ENCODE measurements at places on chromosomes 7 and 10.

GRCh38 chr10:89793649-89794254 lies 92.4 kb downstream of the KIF20B start:
- DNase-seq: peak; percentile 56

- no peak for DNase-seq
Measured at GRCh38 chr10:84292502-84292901, 35.9 kb upstream of the CCSER2 start.

DNA sequence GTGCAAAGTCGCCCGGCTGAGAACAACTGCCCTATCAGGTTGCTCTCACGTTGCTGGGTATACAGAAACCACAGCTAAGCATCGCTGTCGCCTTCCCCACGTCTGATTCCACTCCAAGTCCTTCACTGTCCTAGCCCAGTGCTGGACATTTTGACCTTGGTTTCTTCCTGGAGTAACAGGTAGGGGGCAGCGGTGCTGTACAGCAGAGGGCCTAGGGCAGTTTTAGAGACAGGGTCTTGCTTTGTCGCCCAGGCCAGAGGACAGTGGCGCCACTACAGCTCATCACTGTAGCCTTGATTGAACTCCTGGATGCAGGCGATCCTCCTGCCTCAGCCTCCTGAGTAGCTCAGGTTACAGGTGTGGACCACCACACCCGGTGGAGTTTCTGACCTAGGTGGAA lies 2.6 kb downstream of the CLDN15 start:
- DNase-seq: peak; percentile 67

GRCh38 chr7:73810998-73811360 lies 19.8 kb upstream of the CLDN4 start:
- DNase-seq: no peak

DNA sequence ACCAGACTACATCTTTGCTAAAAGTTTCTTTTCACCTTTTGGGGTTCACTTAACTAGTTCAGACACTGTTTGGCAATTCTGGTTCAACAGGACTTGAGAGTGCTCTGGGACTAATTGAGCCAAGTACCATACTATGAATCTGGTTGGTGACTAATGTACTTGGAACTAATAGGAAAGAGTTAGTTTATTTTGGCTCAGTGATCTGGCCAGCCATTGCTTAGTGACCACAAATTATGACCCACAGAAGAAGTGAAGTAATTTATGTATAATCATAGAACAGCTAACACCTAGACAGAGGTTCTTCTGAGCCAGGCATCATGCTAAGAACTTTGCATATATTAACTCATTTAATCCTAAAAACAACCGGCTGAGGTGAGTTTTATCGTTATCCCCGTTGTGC lies 126.5 kb upstream of the JCAD start:
- DNase-seq: no peak

- no peak for DNase-seq
Measured at GRCh38 chr7:11410656-11411644, 421.0 kb downstream of the THSD7A start.

DNA sequence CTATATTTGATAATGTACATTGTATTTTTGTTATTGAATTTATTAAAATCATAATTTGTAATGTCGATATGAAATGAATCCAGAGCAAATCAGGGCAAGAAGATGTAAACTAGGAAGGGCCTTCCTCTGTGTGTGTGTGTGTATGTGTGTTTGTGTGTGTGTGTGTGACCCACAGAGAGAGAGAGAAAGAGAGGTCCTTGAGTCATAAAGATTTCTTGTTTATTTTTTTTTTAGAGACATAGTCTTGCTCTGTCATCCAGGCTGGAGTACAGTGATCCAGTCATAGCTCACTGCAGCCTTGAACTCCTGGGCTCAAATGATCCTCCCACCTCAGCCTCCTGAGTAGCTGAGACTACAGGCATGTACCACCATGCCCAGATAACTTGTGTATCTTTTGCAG lies 50.7 kb downstream of the INPP5F start:
- no peak for DNase-seq

DNA sequence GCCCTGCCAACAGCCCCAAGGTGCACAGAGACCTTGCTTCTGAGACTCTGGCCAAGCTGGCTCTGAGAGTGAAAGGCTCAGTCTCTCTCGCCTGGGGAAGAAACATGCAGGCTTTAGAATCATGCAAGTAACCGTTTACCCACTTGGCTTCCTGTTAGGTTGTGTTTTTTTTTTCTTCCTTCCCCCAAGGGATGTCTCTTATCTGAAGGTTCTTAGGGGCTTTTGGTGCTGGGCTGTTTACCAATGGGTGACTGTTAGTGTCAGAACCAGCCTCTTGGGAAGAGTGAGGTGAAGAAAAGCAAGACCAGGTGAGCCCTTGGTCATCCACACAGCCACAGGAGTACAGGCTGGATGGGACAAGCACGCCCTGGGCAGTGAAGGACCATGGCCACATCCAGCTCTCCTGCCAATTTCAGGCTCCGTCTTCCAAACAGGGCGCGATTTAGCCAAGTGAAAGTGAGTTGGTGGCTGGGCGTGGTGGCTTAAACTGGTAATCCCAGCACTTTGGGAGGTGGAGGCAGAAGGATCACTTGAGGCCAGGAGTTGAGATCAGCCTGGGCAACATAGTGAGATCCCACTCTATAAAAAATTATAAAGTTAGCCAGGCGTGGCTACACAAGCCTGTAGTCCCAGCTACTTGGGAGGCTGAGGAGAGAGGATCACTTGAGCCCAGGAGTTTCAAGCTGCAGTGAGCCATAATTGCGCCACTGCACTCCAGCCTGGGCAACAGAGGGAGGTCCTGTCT lies 76.3 kb upstream of the CUX1 start:
- no peak for DNase-seq

- no peak for DNase-seq
Measured at GRCh38 chr7:2112261-2113198, 120.2 kb downstream of the MAD1L1 start.

- DNase-seq: no peak
Measured at GRCh38 chr7:106657085-106657991, 3.6 kb downstream of the CCDC71L start.

GRCh38 chr7:18655506-18655905 lies 160.0 kb downstream of the HDAC9 start:
- DNase-seq: no peak

DNA sequence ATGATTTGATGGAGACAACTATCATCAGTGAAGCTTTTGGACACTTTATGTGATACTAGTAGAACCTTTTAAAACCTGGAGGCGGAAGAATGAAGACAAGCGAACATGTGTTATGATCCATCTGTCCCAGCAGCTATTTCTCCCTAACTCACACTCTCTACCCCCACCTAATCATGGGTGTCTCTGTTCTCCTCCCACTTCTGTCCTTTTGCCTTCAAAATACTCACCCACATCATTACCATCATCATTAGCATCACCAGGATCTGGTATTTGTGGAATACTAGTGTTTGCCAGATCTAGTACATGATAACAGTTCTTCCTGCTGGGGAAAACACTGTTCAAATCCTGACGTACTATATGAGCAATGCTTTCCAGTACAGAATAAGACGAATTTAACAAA lies 287.7 kb downstream of the DOCK4 start:
- no peak for DNase-seq

GRCh38 chr10:34758447-34758996 lies 56.6 kb downstream of the PARD3 start:
- DNase-seq: peak; percentile 69

Data from K562 (cell line).